SHP77 (cell line): ENCODE measurements at places on chromosomes 6 and 20.

- DNase-seq: no peak
Observed at GRCh38 chr20:58978351-58979190, 2.5 kb upstream of the NELFCD start.

GRCh38 chr6:88358846-88359245 is 192.7 kb upstream of the CNR1 start:
- no peak for DNase-seq

GRCh38 chr6:4935486-4935885 is 68.4 kb downstream of the RPP40 start:
- no peak for DNase-seq

GRCh38 chr20:62742550-62742949 is 33.9 kb downstream of the NTSR1 start:
- no peak for DNase-seq
